ENCODE measurements at places on chromosomes 1 and 21. TPM values are rescaled to one million over a fixed set of nuclear protein-coding genes. Genes with fewer than 3 reads are reported as not detected.

Gene GUK1
- 442 TPM for total RNA-seq

Gene NIBAN1
- total RNA-seq: 13.4 TPM

Gene CHD5
- total RNA-seq: 0.13 TPM

Gene S100A1
- 33.2 TPM for total RNA-seq

Gene STMN1
- total RNA-seq: 25.9 TPM
